ENCODE measurements at places on chromosomes 5 and 9.

- no peak for DNase-seq
Measured at GRCh38 chr5:153500178-153500577, 9.7 kb downstream of the GRIA1 start.

DNA sequence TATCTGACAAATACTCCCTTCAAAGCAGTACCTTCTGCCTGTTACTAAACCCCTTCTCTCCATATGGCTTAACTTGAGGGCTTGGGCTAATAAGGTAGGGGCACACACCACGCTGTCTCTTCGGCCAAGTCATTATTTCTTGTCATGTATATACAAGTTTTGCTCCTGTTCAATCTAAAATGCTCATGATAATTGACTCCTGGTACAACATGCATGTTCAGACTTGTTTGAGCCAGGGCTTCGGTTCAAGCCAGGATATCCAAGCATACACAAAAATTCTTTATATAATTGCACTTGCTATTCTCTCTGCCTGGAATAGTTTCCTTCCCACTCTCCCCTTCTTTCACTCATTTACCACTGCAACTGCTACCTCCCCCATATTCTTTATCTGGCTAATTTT is 756.0 kb upstream of the C9orf72 start:
- no peak for DNase-seq

GRCh38 chr5:103452089-103452488 is 110.5 kb downstream of the NUDT12 start:
- DNase-seq, result no peak

- no peak for DNase-seq
Measured at GRCh38 chr5:28903643-28904042, 1865.3 kb upstream of the CDH9 start.

DNA sequence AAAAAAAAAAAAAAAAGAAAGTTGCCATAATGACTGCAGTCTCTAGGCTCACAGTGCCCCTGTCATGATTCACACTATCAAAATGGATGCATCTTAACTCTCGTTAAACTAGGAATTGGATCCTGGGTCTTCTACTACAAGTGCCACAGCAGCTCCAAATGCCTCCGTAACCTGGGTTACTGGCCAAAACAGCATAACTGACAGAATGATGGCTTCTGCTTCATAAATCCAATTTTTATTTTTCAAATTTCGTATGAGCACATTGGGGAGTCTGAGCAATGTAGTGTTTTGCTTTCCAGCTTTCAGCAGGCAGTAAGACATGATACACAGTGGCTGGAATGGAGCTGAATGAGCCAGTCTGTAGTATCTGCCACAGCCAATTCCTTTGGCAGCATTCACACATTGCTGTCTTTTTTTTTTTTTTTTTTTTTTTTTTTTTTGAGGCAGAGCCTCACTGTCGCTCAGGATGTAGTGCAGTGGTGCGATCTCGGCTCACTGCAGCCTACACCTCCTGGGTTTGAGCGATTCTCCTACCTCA is 36.0 kb upstream of the NPM1 start:
- DNase-seq, result no peak

- DNase-seq, result no peak
Measured at GRCh38 chr9:37916471-37917312, 12.8 kb upstream of the SLC25A51 start.

DNA sequence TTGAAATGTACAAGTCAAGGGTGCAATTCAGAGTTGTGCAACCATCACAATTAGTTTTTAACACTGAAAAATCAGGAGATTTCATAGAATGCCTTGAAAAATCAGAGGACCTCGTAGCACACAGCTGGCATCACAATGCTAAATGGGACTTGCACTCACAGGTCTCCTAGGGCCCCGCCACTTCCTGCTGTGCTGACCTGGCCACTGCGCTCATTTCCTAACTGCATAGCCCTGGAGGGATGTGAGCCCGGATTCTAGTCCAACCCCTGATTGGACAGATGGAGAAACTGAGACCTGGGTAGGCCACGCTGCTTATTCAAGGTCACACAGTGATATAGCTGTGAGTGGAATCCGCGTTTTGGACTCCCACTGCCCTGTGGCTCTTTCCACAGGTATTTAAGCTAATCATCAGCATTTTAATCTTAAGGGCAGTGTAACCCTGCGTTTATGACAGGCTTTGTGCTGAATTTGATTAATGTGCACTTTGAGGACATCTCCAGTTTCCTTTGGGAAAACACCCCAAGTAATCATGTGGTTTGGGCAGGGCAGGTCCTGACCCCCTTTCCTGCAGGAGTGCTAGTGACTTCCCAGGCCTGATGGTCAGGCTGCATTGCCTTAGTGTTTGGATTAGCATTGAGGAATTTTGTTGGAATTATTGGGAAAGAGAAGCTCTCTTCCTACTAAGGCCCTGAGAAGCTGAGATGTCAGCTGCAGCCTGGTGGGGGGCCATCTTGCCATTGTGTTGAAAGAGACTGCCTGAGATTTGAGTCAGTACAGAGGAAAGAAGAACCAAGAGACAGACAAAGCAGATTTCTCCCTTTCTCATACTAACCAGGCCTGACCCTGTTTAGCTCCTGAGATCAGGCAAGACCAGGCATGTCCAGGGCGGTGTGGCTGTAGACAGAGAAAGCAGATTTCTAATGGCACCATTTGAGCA is 36.2 kb downstream of the STC2 start:
- no peak for DNase-seq

- no peak for DNase-seq
Measured at GRCh38 chr9:27183701-27184100, 74.7 kb downstream of the TEK start.

DNA sequence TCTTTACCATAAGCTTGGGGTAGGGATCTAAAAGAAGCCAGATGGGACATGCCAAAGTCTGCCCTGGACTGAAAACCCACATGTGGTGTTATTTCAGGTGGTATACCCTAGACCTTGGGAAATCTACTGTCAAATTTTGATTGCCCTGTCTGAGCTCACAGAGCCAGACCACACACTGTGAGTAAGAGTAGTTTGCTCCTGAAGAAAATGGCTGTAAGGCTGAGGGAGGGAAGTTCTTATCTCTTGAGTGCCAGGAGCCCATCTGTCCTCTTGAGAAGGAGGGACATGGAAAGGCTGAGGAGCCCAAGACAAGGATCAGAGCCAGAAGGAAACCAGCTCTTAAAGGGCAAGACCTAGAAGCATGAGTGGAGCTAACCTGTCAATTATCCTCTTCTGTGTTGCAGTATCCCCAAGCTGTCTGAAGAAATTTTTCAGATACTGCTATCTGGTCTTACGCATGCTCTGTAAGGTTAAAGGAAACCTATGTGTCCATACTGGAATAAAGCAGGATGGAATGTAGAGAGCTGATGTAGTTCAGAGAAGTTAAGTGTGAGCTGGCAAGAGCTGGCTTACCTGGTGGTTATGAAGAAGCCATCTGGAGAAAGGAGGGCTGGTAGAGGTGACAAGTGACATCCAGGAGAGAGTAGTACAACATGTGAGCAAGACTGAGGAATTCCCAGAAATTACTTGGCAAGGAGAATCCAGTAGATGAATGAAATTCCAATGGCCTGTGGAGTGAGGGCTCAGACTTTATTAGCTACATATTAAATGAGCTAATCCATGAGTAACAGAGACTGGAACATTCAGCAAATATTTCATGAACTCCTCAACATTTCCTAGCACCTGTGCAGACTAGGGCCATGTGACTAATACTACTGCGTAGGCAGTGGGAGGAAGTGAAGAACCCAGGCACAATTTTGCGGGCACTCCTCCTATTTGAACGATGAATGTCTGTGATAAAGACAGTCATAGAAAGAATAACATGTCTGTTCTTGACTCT is 389.1 kb upstream of the KIF2A start:
- DNase-seq, result no peak

GRCh38 chr5:174571662-174572397 is 152.6 kb upstream of the MSX2 start:
- DNase-seq, result no peak

GRCh38 chr5:55205001-55205400 is 22.1 kb downstream of the MCIDAS start:
- DNase-seq, result no peak

DNA sequence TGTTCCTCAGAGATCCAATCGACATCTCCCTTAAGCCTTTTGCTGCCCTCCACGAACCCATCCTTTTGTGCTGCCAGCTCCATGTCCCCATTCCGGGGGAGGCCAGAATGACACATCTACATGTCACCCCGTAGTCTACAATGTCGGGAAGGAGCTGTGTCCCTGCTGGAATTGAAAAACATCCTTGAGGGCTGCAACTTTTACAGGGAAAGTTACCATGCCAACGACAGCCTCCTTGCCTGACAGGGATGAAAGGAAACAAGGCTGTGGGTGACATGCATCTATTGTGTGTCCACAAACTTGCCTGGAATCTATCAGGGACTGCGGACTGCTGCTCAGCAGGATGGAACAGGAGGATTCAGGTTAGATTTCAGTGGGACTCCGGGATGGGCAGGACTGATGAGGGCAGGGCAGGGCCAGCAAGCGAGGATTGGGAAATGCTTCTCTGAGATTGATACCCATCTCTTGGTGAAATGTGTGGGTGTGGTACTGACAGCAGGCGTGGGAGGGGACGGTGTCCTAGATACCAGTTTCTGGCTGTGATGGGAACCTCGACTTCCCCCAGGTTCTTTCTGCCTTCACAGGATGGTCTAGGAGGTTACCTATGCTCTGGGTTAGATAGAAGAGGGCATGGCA is 25.5 kb downstream of the EGR1 start:
- no peak for DNase-seq

- no peak for DNase-seq
Measured at GRCh38 chr5:173727839-173728778, 111.7 kb upstream of the BOD1 start.

GRCh38 chr5:180540050-180540694 is 46.0 kb downstream of the CNOT6 start:
- DNase-seq, result no peak

GRCh38 chr9:98099898-98100297 is 19.1 kb downstream of the TRIM14 start:
- DNase-seq, result no peak

DNA sequence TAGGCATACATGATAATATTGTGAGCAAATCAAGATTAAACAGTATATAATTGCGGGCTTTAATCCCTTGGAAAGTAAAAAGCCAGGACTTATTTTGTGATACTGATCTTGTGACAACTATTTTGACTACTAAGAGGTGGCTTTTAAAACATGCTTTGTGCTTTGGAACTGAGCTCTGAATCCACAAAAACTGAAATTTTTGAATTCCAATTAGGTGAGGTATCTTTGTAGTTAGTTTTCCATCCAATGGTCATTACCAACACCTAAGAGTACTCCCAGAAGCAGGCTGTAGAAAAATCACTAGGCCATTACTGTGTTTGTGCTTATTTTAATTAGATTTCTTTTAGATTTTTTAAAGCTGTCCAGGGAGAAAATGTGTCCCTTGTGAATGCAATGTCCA is 559.5 kb upstream of the WWC1 start:
- no peak for DNase-seq

GRCh38 chr9:27784847-27785713 is 211.8 kb upstream of the C9orf72 start:
- DNase-seq, result peak; percentile 10

DNA sequence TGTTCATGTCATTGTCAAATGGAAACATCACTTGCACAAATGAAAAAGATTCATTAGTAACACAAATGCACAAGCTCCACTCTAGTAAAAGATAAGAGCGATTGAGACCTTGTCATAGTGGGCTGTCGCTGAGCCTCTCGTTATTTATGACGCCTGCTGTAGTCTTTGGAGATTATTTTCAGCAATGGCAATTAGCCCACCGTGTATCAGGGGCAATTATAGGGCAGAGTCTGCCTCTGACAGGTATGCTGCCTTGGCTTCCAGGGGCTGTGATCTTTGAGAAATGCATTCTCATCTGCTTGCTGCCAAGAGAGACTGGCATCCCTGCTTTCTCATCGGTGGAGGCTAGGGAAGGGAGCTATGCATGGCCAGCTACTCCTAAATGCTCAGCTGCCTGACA is 426.8 kb upstream of the CLINT1 start:
- DNase-seq, result no peak

- no peak for DNase-seq
Measured at GRCh38 chr9:2466703-2467102, 154.9 kb upstream of the VLDLR start.

DNA sequence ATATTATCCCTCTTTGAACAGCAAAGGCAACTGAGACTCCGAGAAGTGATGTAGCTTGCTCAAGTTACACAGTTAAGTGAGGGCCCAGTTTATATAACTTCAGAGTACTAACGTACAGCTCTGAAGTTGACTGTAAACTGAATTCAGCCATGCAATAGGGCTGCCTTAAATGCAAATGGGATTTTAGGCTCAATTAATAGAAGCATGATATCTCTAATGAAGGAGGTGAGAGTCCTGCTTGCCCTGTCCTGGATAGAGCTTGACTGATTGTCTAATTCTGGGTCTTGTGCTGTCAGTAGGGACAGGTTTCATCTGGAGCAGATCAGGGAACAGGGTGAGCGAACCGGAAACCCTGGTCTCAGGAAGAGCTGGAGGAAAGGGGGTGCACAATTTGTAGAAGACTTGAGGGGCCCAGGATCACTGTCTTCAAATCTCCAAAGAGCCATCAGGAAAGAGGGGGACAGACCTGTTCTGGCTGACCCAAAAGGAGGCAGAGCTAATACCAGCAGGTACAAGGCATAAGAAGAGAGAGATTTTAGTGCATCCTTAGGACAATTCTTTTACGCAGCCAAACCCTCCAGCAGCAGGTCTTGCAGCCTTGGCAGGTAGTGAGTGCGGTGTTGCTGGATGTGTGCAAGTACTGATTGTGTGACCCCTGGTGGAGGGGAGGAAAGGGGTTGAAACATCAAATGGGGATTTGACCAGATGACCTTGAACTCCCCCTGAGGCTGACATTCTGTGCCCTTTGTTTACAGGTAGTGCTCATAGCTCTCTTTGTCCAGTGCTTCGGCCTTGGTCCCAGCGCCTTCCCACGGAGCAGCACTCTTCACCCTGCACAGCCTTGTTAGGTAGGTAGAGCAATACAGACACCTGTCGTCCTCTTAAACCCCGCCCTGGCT is 13.0 kb downstream of the GSN start:
- DNase-seq, result no peak

- no peak for DNase-seq
Measured at GRCh38 chr5:38184627-38185026, 73.7 kb upstream of the EGFLAM start.

- no peak for DNase-seq
Measured at GRCh38 chr9:116030517-116030916, 123.1 kb upstream of the PAPPA start.
